Hematopoietic multipotent progenitor cell treated with erythropoietin and hydrocortisone succinate and interleukin-3 and kit ligand, for 15 days (in vitro differentiated cells): ENCODE measurements at places on chromosomes 3 and 15.
A peak's percentile ranks its signal among the peaks of the same experiment; 100 is the strongest.

DNA sequence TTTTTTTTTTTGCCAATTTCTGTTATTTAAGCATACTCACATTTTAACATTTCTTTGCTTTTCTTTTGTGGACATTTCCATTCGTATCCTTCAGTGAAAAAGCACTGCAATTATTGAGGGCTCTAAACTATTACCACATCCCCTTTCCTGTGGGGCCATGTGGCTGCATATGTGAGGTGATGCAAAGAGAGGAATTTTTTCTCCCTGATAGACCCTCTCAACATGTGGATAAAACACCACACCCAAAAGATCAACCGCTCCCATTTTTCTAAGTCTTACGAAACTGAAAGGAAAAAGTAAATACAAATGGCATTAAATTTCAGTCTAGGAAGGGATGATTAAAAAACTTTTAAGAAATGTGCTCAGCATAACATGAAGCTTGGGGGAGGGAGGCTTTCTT, 68.8 kb downstream of the DNAJC13 start:
- no peak for DNase-seq

DNA sequence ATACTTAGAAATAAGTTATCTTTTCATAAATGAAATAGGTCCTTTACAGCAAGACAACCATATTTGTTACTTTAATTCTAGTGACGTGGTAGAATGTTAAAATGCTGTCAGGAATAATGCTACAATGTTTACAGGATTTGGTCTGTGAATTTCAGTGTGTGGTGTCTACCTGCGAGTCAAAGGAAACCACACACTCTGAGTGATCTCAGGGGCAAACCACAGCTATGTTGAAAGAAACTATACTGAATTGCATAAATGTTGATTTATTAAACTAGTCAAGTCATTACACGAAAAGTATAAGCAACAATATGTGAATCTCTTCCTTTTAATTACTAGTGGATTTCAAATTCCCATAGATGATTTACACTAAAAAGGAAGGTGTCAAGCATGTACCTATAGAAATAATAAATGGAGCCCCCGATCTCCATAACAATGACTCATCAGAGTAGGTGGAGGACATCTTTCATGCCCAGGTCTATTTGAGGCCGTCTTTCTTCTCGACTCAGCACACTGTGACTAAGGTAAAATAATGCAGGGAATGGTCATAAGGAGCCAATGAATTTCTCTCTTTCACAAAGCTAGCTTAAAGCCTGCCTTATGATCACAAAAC, 463.0 kb downstream of the ERC2 start:
- no peak for DNase-seq

GRCh38 chr3:69385723-69386555, at the start of gene FRMD4B:
Gene FRMD4B (minus strand): TSS chr3:69386088. CDS start chr3:69385989, 99 bp downstream.
- DNase-seq, result no peak

DNA sequence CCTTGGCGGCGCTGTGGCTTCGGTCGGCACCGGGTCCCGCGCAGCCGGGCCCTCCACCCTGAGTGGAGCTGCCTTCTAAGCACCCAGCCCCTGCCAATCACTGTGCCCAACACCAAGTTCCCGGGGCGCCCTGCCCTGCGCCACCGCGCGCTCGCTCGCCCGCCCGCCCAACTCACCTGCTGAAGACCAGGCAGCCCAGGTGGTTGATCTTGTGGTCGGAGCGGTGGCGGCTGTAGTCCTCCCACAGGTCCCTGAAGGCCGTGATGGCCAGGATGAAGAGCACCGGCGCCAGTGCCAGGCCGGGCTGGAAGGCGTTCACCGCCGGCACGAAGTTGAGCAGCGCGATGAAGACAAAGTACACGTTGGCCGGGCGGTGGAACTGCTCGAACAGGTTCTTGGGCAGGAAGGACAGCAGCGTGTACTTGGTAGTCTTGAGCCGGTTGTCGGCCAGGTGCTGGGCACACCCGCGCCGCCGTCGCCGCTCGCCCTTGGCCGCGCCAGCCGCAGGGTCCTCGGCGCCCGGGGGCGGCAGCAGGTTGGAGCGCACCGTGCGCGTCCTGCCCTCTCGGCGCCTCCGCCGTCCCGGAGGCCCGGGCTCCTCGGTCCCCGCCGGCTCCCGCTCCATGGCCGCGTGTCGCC, 536 bp downstream of the ATP10A start:
- no peak for DNase-seq

DNA sequence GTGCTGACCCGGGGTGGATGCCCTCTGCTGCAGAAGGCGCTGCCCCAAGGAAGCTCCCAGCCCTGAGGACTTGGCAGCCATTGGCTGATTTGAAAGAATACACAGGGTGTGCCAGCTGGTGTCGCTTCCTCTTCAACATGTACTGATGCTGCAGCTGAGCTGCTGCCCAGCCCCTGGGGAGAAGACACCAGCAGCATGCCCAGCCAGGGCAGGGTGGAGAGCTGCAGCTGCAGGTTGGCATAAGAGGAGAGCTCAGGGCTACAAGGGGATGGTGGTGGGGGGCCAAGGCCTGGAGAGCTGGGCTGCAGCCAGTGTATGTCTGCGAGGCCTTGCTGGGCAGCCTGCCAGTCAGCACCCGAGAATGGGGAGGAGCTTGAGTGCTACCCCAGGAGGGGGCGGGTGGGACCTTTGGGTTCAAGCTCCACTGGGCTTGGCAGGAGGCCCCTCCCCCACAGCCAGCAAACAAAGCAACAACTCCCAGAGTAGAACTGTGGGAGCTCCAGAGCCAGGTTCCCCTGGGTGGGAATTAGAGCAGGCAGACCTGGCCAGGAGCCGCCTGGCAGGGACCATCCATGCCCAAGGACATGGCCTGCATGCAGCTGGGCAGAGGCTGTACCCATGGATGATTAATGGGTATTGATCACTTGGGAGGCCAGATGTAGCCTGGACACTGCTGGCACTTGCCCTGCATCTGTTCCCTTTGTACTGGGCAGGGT, 9.2 kb upstream of the SEMA4B start:
- DNase-seq, result peak; percentile 71

DNA sequence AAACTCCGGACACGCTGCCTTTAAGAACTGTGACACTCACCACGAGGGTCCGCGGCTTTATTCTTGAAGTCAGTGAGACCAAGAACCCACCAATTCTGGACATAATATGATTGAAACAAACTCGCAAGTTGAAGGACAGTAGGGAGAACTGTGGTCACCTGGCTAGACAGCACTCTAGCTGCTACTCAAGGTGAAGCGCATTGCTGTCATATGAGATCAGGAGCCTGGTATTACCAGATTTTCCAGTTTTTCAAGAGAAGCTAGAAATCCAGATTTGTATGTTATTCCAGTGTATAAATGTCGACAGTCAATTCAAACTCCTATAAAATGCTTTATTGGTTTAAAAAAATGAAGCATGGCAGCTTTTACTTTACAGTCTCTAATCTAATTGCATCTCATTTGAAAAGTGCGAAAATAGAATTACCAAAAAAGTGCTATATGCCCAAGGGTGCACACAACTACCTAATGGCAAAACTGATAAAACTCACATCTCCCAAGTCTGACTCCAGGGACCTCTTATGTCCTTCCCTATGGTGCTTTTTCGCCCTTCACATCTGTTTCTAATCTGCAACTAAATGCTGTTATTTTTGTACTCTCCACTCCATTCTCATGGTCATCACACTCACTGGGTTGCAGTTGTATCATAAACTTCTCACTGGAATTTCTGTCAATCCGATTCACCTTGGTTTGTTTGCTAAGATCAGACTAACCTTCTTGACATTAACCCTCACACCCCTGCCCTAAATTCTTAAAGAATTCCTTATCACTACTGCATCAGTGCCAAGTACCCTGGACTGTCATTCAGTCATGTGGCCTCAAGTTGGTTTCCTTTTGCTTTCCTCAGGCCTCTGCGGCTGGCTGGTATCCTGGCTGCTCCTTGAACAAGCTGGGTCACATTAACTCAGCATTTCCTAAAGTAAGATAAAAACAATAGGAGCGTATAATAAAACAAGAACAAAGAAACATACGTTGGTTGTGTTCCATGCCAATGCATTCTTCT, 31.5 kb upstream of the ARHGEF26 start:
- no peak for DNase-seq

DNA sequence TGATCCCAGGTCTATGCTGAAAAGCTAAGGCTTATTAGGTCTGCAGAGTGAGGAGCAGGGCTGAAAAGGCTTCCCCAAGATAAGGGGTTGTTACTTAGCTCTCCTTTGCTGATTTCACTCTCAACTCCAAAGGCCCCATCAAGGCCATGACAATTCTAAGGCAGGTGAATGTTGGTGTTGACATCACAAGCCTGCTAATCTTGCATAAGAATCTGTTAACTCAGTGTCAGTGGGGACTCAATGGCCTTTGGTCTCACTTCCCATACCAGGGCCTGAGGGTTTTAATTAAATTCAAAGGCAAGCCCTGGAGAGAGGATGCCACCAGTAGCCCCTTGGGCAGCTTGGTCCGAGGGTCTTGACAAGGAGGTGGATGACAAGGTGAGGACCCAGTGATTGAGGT, 9.4 kb upstream of the ALAS1 start:
- DNase-seq, result no peak

GRCh38 chr15:39497759-39498565, 82.9 kb upstream of the THBS1 start:
- DNase-seq, result no peak

- peak; percentile 2 for DNase-seq
Measured at GRCh38 chr3:77254967-77255831, 215.3 kb downstream of the ROBO2 start.

DNA sequence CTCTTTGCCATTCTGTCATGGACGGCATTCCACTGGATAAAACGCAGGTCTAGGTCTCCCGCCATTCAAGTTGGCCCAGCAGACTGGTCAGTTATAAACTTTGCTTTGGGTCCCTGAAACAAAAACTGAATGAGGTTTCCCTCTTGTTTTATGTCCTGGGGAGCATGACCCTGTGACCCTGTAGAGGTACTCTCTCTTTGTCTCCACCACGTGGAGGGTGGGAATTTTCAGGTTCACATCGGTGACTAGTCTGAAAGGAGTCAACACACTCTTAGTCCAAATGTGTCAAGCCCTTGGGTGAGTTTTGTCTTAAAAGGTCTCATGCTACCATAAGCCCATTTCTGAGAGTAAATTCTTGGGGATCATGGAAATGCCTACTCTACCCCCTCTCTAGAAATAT, 139.9 kb downstream of the PLCH1 start:
- DNase-seq, result no peak

- DNase-seq, result no peak
Measured at GRCh38 chr15:38193496-38193895, 59.1 kb upstream of the SPRED1 start.
